Mesendoderm (in vitro differentiated cells): ENCODE measurements at places on chromosomes 1 and 21.

GRCh38 chr1:44024903-44025525 lies 6.2 kb downstream of the SLC6A9 start:
- DNase-seq, result no peak

GRCh38 chr1:16138772-16139221 lies 17.1 kb downstream of the EPHA2 start:
- DNase-seq, result no peak

DNA sequence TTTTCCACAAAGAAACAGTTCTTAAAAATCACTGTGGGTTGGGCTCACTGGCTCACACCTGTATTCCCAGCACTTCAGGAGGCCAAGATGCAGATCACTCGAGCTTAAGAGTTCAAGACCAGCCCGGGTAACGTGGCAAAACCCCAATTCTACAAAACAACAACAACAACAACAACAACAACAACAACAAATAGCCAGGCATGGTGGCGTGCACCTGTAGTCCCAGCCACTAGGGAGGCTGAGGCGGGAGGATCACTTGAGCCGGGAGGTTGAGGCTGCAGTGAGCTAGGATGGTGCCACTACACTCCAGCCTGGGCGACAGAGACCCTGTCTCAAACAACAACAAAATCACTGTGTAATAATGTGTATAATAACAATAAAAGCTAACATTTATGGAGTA lies 40.8 kb downstream of the CDCP2 start:
- DNase-seq, result no peak

GRCh38 chr1:18282851-18283600 lies 175.4 kb downstream of the IGSF21 start:
- DNase-seq, result peak; percentile 70

GRCh38 chr21:16287046-16287445 lies 557.3 kb downstream of the USP25 start:
- no peak for DNase-seq

GRCh38 chr1:25771221-25772114 lies 28.5 kb upstream of the SELENON start:
- DNase-seq, result peak; percentile 60

GRCh38 chr1:84253891-84254290 lies 47.6 kb upstream of the SAMD13 start:
- no peak for DNase-seq

DNA sequence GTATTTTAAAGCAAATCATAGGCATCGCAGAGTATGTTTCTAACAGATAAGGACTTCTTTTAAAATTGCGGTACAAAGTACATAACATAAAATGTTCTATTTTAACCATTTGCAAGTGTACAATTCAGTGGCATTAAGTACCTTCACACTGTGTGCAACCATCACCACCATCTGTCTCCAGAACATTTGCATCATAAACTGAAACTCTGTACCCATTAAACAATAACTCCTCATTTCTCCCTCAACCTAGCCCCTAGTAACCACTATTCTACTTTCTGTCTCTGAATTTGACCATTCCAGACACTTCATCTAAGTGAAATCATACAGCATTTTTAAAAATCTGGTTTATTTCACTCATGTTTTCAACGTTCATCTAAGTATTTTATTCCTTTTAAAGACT lies 16.6 kb upstream of the ATF3 start:
- no peak for DNase-seq

- no peak for DNase-seq
These were observed 28.5 kb upstream of the RNF2 start for GRCh38 chr1:185016880-185017279.

DNA sequence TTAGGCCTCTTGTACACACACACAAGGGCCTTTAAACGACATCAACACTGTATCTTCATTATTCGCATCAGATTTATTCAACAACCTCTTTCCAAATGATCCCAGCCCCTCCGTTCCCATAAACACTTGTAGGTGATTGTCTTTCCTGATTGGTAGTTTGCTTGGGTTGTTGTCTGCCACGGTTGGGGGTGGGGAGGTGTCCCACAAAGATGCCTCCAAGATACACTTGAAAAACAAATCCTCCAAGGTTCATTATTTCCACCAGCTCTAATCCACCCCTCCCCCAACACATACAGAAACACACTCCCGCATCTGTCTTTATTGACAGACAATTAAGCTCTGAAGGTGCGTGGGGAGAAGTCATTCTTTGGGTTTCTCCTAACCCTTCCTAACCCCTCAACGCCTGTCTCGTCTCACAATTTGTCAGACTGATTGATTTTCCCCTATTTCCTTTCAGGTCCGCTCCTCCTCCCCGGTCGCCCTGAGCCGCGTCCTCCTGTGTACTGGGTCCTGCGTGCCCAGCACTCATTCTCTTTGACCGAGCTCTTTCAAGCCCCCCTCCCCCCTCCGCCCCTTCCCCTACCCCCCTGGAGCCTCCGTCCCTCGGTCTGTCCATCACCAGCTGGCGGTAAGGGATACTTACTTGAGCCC lies 1.4 kb downstream of the WDR26 start:
- DNase-seq, result peak; percentile 34

- DNase-seq, result no peak
These were observed 307.9 kb upstream of the PRMT6 start for GRCh38 chr1:106748606-106749005.

DNA sequence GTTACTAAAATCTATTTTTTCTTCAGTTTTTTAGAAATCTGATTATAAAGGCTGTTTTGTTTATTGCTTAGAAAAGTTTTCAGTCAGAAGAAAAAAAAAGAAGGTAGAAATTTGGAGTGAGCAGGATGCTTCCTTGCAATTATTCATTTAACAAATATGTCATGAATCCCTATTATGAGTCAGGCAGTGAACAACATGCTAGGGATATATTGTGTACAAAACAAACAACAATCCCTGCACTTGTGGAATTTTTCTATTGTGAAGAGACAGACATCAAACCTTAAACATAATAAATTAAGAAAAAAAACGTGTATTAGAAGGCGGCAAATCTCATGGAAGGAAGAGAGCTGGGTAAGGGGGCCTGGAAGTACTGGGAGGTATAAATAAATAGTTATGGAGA lies 664.1 kb upstream of the CAMK1G start:
- no peak for DNase-seq

DNA sequence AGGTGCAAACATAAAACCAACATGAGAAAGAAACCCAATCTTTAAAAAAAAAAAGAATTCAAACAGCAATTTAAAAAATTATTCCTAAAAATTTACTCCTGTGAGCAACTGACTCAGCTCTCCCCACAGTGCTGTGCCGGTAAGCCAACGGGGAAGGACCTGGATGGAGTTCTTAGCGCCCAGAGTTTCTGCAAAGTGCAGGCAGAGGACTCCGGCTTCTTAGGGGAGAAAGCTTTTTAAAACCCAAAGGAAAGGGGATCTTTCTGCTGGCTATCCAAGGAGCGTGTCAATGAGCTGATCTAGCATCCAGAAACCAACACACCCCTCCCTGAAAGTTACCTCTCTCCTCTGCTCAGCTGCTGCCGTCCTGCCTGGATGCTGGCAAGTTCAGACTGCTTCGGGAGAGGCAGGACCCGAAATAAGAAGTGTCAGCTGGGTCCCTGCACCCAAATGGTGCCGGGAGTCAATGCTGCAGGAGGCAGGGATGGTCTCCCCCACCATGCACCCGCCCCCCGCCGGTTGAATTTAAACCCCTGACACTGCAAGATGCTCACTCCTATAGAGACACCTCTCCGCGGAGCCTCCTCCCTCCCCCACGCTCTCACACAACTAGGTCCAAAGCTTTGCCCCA lies 32.2 kb upstream of the H6PD start:
- no peak for DNase-seq

GRCh38 chr1:7473223-7474142 lies 297.6 kb upstream of the VAMP3 start:
- no peak for DNase-seq

GRCh38 chr1:98404866-98405265 lies 256.7 kb upstream of the SNX7 start:
- DNase-seq, result no peak

- DNase-seq, result peak; percentile 4
These were observed 927 bp downstream of the UAP1 start for GRCh38 chr1:162562470-162562828.

DNA sequence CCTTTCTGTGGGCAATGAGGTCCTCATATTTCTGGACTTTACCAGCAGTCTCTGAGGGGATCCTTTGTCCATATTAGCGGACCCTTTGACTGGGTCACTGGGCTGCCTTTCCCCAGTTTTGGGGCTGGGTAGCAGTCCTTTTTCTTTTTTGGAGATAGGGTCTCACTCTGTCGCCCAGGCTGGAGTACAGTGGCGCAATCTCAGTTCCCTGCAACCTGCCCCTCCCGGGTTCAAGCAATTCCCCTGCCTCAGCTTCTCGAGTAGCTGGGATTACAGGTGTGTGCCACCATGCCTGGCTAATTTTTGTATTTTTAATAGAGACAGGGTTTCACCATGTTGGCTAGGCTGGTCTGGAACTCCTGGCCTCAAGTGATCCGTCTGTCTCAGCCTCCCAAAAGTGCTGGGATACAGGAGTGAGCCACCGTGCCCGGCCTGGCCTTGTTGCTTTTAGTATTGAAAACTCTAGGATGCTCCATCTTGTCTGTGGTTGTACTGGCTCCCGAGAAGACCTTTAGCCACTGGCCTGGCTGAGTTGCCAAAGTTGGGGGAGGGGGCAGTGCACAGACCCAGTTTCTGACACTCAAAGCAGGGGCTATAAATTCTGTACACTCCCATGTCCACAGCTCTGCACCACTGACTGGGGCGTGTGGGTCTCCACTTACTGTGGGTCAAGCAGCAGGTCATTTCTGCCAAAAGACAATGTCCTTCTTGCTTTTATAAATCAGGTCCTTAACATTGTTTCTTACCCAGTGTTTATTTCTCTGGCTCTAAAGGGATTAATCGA lies 33.1 kb downstream of the MAN1C1 start:
- no peak for DNase-seq

GRCh38 chr1:171998711-171999110 lies 157.4 kb downstream of the DNM3 start:
- DNase-seq, result no peak

- no peak for DNase-seq
These were observed 34.6 kb upstream of the TLR5 start for GRCh38 chr1:223177681-223178080.

DNA sequence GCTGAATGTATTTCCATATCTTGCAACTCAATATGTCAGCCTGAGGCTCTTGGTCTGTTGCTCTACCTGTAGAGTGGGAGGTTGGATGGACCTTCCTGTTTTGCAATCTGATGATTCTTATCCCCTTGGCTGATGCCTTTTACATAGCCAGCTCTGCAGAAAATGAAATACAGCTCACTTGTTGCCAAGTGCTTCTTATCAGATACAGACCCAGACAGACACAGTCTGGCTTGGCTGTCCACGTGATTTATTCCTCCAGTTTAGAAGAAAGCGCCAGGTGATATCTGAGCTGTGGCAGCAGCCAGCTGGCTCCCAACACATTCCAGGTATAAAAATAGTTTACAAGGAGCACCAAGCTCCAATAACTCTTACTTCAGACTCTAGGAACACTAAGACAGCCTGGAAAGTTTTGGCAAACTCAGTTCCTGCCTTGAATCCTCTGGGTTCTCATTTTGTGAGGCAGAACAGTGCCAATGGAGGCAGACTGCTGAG lies 479.2 kb upstream of the USP24 start:
- DNase-seq, result no peak

DNA sequence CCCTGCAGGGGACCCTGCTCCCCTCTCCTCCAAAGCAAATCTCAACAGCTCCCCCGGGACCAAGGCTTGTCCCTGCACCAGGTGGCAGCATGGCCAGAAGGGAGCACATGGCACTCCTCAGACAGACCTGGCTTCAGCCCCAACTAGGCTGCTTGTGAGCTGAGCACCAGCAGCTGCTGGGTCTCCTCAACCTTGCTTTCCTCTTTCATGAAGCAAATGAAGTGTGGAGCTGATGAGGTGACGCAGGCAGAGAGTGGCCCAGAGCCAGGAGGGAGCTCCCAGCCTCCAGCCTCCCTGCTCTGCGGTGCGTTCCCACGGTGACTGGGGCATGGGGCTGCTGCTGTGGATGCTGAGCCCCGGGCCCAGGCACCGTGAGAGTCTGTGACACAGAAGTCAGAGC lies 34.0 kb downstream of the MEGF6 start:
- DNase-seq, result no peak

- peak; percentile 72 for DNase-seq
These were observed 94.6 kb downstream of the STUM start for GRCh38 chr1:226643177-226643576.

DNA sequence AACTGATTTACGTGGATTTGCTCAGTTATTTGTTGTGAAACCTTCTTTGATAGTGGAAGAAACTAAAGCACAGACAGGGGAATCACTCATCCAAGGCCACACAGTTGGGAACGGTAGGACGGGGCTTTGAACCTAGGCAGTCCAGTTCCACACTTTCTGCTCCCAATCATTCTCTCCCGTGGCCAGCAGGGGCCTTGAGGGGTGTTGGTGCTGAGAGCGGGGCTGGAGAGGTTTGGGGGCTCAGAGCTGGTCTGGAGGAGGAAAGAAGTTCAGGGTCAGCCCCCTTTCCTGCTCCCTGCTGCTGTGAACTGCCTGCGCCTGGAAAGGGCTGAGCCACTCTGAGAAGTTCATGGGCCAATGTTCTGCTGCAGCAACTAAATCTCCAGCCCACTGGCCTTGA lies 31.4 kb upstream of the ACTL8 start:
- DNase-seq, result no peak

- no peak for DNase-seq
These were observed 103.7 kb downstream of the HS2ST1 start for GRCh38 chr1:87017998-87018672.

GRCh38 chr1:184945029-184945428 lies 29.3 kb downstream of the NIBAN1 start:
- no peak for DNase-seq
